ENCODE measurements at places on chromosomes 2 and 18. TPM values are rescaled to one million over a fixed set of nuclear protein-coding genes. Genes with fewer than 3 reads are reported as not detected.

ANTXR1 gene
- total RNA-seq: 10.7 TPM

ACVR1C gene
- total RNA-seq: not detected

LCT gene
- total RNA-seq: 0.07 TPM

PID1 gene
- not detected for total RNA-seq

DYNAP gene
- total RNA-seq: not detected

RNF125 gene
- total RNA-seq: 0.92 TPM

- H3K36me3 ChIP-seq: no peaks in the 10 kb centered on the region
- H3K4me3 ChIP-seq: no peak overlapping the region
- H3K27ac ChIP-seq: no peak overlapping the region
- no peaks in the 10 kb centered on the region for H3K4me1 ChIP-seq
- no peak for DNase-seq
- H3K27me3 ChIP-seq: peaks cover 26% of the 10 kb centered on the region
These were observed 10.3 kb downstream of the MYO7B start for GRCh38 chr2:127545796-127546195.

- no peaks in the 10 kb centered on the region for H3K27me3 ChIP-seq
- H3K27ac ChIP-seq: peak overlapping the region; percentile 44
- H3K4me1 ChIP-seq: peaks cover 18% of the 10 kb centered on the region
- no peak overlapping the region for H3K4me3 ChIP-seq
- no peaks in the 10 kb centered on the region for H3K36me3 ChIP-seq
These were observed 42.0 kb downstream of the MCFD2 start for GRCh38 chr2:46873604-46874068.

DNA sequence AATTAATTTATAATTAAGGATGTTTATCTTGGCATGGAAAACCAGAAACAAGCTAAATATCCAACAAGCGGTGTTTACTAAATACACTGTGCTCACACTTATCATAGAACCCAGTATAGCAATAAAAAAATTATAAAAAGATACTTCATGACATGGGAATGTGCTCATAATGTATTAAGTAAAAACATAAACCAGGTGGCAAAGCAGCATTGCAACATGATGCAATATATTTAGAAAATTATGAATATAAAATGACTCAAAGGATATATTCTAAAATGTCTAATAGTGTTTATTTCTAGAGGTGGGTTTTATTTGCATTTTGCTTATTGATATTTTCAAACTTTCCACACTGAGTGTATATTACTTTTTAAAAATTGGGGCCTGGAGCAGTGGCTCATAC lies 84.4 kb upstream of the ATL2 start:
- no peak overlapping the region for H3K27ac ChIP-seq
- no peaks in the 10 kb centered on the region for H3K4me1 ChIP-seq
- H3K4me3 ChIP-seq: no peak overlapping the region
- no peak for DNase-seq

DNA sequence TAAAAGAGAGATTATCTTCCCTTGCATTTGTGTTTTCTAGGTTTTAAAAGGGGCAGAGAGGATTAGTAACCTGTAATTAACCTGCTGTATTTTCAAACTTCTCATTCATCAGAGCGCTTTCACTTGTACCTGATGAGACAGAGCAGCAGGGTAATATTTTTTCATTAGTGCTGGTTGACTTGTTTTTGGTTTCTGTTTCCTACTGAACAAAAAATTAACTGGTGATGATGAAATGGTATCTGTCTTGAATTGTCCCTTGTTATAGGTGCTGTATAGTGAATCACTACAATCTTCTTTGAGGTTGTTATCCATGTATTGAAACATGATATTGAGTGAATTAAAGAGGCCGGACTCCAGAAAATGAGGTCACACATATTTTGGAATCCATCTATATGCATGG lies 37.9 kb downstream of the CDH20 start:
- no peak overlapping the region for H3K27ac ChIP-seq
- peaks cover 7% of the 10 kb centered on the region for H3K27me3 ChIP-seq
- no peaks in the 10 kb centered on the region for H3K36me3 ChIP-seq
- no peaks in the 10 kb centered on the region for H3K4me1 ChIP-seq
- no peak for DNase-seq
- H3K4me3 ChIP-seq: no peak overlapping the region

DNA sequence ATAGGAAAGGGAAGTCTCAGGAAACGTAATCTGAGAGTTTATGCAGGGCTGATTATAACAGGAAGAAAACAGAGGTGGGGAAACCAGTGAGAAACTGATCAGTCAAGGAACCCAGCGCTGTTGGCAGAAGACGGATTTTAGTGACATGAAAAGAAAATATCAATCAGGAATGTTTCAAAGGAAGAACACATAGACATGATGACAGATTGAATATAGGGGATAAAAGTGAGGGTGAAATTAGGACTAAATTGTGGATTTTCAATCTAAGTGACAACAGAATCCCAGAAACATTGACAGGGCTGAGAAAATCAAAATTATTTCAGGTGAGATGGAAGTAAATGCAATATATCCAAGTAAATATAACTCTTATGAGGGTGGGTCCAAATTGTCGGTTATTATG lies 199.8 kb upstream of the CCDC150 start:
- no peak overlapping the region for H3K27ac ChIP-seq
- H3K36me3 ChIP-seq: no peaks in the 10 kb centered on the region
- no peak for DNase-seq
- H3K4me1 ChIP-seq: peaks cover 9% of the 10 kb centered on the region
- H3K27me3 ChIP-seq: no peaks in the 10 kb centered on the region

DNA sequence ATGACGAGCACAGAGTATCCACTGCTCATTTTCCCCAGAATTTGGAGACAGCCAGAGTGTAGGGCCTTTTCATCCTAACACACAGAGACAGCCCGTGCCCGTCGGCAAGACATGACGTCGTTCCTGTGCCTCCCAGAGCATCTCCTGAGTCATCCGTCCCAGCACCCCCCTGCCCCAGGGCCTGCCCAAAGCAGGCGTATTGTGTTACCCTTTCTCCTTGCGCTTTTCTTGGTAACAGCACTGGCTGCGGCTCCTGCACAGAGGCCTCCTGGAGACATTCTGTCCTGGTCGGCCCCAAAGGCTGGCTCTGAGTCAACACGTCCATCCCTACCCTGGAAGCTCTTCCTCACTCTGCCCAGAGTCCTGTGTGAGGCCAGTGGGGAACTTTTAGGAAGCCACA lies 217.1 kb downstream of the KLHL29 start:
- no peak overlapping the region for H3K4me3 ChIP-seq
- H3K27me3 ChIP-seq: no peaks in the 10 kb centered on the region
- DNase-seq: no peak

DNA sequence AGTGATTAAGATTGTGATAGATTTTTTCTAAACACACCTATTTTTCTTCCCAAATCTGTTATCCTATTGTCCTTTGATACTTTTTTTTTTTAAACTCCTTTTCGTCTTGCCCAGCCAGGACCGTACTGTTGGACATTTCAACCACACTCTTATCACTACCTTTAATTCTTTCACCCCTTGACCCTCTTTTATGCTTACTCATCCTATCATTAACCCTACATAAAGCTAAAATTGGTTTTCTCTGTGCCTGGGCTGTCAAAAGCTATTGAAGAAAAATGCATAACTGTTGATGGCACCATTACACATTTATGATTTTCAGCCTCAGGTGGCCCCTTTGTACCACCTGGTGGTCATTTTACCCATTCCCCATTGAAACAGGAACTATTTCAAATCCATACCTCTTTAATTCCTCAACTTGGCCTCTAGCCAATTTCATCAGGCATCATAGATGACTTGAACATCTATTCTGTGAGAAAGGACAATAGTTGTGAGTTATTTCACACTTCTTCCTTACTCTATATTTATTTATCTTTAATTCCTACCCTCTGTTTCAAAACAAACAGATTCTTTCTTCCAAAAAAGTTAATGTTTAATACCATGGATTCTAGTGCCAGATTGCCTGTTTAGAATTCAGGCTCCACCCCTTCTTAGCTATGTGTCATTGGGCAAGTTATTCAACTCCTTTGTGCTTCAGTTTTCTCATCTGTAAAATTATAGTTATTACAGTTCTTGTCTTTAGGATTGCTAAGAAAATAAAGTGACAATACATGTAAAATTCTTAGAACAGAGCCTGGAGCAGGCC lies 258.6 kb downstream of the CAMKMT start:
- no peak overlapping the region for H3K27ac ChIP-seq
- H3K27me3 ChIP-seq: no peaks in the 10 kb centered on the region
- no peaks in the 10 kb centered on the region for H3K36me3 ChIP-seq

DNA sequence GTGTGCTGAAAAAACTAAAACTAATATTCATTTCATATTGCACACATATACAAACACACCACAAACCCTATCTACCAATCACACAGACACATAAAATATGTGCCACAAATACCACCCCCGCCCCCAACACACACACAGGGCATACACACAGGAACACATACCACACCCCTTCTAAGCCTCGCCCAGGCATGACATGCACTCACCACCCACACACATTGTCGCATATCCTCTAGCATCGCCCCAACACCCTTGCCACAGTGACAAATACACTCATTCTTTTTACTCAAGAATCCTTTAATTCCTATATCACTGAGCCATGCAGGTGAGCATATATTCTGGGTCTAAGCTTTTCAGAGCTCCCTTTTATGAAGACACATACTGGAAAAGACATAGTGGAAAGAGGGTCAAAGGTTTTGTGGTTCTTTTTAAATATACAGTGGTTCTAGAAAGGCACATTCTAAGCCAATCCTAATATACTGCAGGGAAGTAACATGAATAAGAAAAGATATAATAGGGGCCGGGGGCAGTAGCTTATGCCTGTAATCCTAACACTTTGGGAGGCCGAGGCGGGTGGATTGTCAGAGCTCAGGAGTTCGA lies 24.5 kb upstream of the LCLAT1 start:
- no peak for DNase-seq
- no peaks in the 10 kb centered on the region for H3K36me3 ChIP-seq
- H3K27ac ChIP-seq: no peak overlapping the region
- no peak overlapping the region for H3K4me3 ChIP-seq

GRCh38 chr18:78780719-78781600 lies 198.7 kb upstream of the SALL3 start:
- DNase-seq: no peak
- H3K36me3 ChIP-seq: no peaks in the 10 kb centered on the region
- H3K4me3 ChIP-seq: no peak overlapping the region
- H3K4me1 ChIP-seq: no peaks in the 10 kb centered on the region
- H3K27ac ChIP-seq: no peak overlapping the region
